ENCODE measurements at places on chromosomes 1 and 21.

DNA sequence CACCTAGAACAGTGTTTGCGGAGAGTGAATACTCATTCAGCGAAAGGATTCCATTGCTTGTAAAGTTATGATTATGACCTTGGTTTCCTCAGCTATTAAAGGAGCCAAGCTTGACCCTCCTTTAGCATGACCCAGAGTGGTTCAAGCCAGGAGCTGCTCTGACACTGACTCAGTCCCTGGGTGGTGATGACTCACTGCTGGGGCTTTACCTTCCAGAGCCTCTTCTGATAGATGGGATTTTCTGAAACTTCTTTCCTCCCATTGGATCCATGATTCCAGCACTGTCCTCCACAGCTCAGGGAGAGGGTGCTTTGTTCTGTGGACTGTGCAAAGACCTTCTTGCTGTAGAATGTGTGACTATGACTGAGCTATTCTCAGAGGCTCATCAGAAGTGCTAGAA, 77.4 kb downstream of the S1PR1 start:
- no peak for DNase-seq

GRCh38 chr1:154222918-154223317, 2.2 kb downstream of the UBAP2L start:
- no peak for DNase-seq

DNA sequence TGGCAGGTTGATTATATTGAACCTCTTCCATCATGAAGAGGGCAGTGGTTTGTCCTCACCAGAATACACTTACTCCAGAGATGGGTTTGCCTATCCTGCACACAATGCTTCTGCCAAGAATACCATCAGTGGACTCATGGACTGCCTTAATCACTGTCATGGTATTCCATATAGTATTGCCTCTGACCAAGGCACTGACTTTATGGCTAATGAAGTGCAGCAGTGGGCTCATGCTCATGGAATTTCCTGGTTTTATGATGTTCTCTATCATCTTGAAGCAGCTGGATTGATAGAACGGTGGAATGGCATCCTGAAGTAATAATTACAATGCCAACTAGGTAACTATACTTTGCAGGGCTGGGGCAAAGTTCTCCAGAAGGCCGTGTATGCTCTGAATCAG, 16.6 kb upstream of the GBP6 start:
- no peak for DNase-seq

- DNase-seq, result no peak
These were observed 19.5 kb downstream of the PDE9A start for GRCh38 chr21:42672699-42673458.

GRCh38 chr21:39984286-39984991, 117.2 kb downstream of the PCP4 start:
- no peak for DNase-seq

DNA sequence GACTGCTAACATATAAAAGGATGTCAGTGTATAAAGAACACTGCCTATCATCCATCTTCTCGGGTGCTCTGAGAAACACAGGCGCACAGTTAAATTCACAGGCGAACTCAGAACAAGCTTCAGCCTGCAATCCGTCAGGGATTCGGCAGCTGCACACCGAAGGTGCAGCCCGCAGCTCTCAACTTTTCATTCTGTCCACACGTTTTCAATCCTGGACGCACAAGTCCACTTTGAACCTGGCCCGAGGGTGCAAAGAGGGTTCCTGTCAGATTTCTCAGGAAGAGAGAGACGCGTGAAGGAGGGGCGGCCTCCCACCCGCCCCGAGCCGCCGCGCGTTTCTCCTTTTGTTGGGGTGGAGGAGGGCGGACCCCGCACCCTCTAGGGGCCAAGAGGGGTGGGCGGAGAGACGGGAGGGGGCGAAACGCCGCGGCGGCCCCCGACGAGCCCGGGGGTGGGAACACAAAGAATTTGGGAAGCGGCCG, 724 bp downstream of the DOCK7 start:
- no peak for DNase-seq

- DNase-seq, result no peak
These were observed 819 bp upstream of the GPR3 start for GRCh38 chr1:27391511-27392095.

DNA sequence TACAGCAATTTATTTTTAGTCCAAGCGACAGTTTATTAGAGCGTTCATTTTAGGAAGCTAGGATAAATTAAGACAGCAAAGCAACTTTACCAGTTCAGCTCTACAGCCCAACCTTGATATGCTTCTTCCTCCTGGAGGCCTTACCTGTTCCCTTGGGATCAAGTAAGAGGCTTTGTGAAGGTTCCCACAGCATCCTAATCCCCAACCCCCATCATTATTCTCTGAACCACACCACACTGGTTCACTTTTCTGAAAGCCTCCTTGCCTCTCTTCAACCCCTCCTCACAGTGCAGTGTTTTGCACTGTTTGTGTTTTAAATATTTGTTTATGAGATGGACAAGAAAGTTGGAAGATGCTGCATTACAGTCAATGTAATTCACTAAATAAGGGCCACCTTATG, 126.3 kb upstream of the CXADR start:
- no peak for DNase-seq
